ENCODE measurements at places on chromosomes 2 and 18. TPM values are rescaled to one million over a fixed set of nuclear protein-coding genes. Genes with fewer than 3 reads are reported as not detected.

- no peak for DNase-seq
- no peaks in the 10 kb centered on the region for H3K4me1 ChIP-seq
- H3K27me3 ChIP-seq: no peaks in the 10 kb centered on the region
- H3K36me3 ChIP-seq: no peaks in the 10 kb centered on the region
- no peak overlapping the region for H3K4me3 ChIP-seq
- no peak overlapping the region for H3K27ac ChIP-seq
Measured at GRCh38 chr18:52572036-52573000, 232.3 kb downstream of the DCC start.

The MYO1B gene
- total RNA-seq: 81.0 TPM

DNA sequence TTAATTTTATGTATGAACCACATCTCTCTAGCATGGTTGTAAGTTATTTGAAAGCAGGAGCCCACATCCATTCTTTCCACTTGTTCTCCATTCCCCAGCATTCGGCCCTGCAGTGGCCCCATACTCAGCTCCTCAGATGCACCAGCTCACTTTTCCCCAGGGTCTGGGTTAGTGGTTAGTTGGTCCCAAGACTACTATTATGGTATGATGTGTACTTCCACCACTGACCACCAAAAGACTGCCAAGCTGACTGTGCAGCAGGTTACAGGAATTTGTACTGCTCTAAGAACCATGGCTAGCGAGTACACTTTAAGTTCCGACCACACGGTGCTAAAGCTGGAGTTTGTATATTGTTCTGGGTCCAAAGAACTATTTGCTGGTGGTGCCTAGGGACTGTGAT, 413.6 kb upstream of the TCF4 start:
- no peak for DNase-seq
- H3K4me3 ChIP-seq: no peak overlapping the region
- H3K4me1 ChIP-seq: peaks cover 11% of the 10 kb centered on the region
- H3K27me3 ChIP-seq: no peaks in the 10 kb centered on the region

DNA sequence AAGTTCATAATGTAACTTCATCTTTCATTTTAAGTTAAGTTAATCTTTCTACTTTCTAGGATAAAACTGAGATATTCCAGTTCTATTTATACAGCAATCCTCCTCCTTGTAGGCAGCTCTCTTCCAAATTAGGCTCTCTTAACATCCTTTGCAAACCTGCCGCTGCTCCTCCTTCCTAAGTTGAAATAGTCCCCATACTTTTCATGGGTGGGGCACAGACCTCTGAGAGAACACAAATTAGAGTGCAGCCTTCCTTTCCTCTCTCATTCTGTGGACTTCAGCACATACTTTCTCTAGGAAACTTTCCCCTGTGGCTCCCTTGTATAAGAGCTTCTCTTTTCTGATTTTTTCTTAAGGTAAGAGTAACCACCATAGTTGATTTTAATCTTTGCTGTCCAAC, 28.3 kb downstream of the TWSG1 start:
- H3K36me3 ChIP-seq: no peaks in the 10 kb centered on the region
- no peaks in the 10 kb centered on the region for H3K27me3 ChIP-seq
- no peak overlapping the region for H3K4me3 ChIP-seq
- DNase-seq: no peak

GRCh38 chr18:79133724-79134123, 64.5 kb downstream of the ATP9B start:
- H3K36me3 ChIP-seq: no peaks in the 10 kb centered on the region
- H3K4me3 ChIP-seq: no peak overlapping the region
- H3K27me3 ChIP-seq: peaks cover 1% of the 10 kb centered on the region
- H3K4me1 ChIP-seq: no peaks in the 10 kb centered on the region
- no peak for DNase-seq

DNA sequence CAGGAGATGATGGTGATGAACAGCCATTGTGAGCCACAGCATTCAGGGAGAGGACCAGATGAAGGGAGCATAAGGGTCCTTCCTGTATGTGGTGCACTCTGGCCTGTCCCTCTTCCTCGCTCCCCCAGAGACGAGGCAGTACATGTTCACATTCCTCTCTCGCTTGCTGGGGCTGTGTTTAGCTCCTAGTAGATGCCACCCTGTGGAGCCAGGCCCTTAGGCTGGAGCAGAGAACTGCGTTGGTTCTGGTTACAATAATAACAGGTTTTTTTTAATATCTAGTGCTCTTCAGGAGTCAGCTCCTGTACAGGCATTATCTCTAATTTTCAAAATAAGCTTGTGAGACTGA, 171.1 kb upstream of the MYT1L start:
- no peak overlapping the region for H3K4me3 ChIP-seq
- H3K4me1 ChIP-seq: no peaks in the 10 kb centered on the region
- no peak for DNase-seq
- no peak overlapping the region for H3K27ac ChIP-seq

The ELOA2 gene
- total RNA-seq: not detected

DNA sequence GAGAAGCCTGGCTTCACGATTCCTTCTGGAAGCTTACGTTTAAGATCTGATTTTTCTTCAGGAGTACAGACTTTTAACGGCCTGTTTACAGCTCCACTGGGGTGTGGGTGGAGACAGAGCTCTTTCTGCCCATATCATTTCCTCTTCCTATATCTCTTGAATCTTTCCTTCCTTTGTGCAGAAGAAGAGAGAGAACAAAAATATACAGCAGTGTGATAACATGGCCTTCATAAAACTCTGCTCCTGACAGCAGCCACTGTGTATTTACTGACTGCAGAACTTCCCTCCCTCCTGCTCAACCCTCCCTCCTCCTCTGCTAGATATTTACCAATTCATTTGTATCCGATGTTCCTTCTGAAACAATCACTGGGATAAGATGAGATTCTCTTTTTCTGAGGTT, 34.1 kb upstream of the REEP1 start:
- peak overlapping the region; percentile 68 for H3K27ac ChIP-seq
- DNase-seq: no peak
- H3K4me3 ChIP-seq: no peak overlapping the region
- H3K4me1 ChIP-seq: peaks cover 17% of the 10 kb centered on the region
- H3K36me3 ChIP-seq: no peaks in the 10 kb centered on the region
- no peaks in the 10 kb centered on the region for H3K27me3 ChIP-seq

GRCh38 chr2:35708411-35708923, 647.1 kb upstream of the CRIM1 start:
- no peak for DNase-seq
- H3K27ac ChIP-seq: no peak overlapping the region
- no peaks in the 10 kb centered on the region for H3K4me1 ChIP-seq
- no peak overlapping the region for H3K4me3 ChIP-seq
- no peaks in the 10 kb centered on the region for H3K27me3 ChIP-seq

GRCh38 chr2:38129481-38129880, 53.5 kb upstream of the CYP1B1 start:
- no peak overlapping the region for H3K4me3 ChIP-seq
- DNase-seq: no peak
- peaks cover 2% of the 10 kb centered on the region for H3K27me3 ChIP-seq
- no peak overlapping the region for H3K27ac ChIP-seq
- H3K4me1 ChIP-seq: no peaks in the 10 kb centered on the region

The NYAP2 gene
- total RNA-seq: not detected

The TGFA gene
- 4.7 TPM for total RNA-seq

- H3K4me3 ChIP-seq: no peak overlapping the region
- no peak overlapping the region for H3K27ac ChIP-seq
- H3K36me3 ChIP-seq: no peaks in the 10 kb centered on the region
- H3K4me1 ChIP-seq: no peaks in the 10 kb centered on the region
- no peaks in the 10 kb centered on the region for H3K27me3 ChIP-seq
Measured at GRCh38 chr2:39179974-39180960, 59.4 kb upstream of the SOS1 start.

The SERPINB12 gene
- total RNA-seq: not detected

GRCh38 chr2:152037743-152038435, 61.0 kb downstream of the CACNB4 start:
- no peak overlapping the region for H3K4me3 ChIP-seq
- peak overlapping the region; percentile 67 for H3K27ac ChIP-seq
- peaks cover 3% of the 10 kb centered on the region for H3K36me3 ChIP-seq
- peaks cover 2% of the 10 kb centered on the region for H3K27me3 ChIP-seq

- H3K27me3 ChIP-seq: no peaks in the 10 kb centered on the region
- no peak overlapping the region for H3K4me3 ChIP-seq
- H3K27ac ChIP-seq: no peak overlapping the region
- no peaks in the 10 kb centered on the region for H3K36me3 ChIP-seq
- H3K4me1 ChIP-seq: peaks cover 13% of the 10 kb centered on the region
Measured at GRCh38 chr2:96340493-96341414, 5.2 kb downstream of the NCAPH start.

DNA sequence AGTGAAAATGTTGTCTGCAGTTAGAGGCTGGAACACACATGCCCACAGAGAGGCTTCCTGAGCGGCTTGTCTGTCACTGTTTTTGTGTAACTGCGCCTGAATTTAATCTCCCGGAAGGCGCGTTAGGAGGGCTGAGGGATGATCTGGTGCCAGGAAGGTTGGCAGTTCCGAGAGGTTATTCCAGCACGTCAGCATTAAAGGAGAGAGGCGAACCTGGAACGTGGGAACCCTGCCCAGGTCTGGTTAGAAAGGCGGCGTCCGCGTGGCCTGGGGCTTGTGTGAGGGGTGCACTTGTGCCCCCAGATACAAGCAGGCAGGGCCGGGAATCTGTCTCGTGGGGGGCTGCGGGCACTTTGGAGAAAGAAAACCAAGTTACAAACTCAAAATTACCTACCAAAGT, 75.3 kb downstream of the NFATC1 start:
- peaks cover 8% of the 10 kb centered on the region for H3K27me3 ChIP-seq
- DNase-seq: no peak
- no peaks in the 10 kb centered on the region for H3K4me1 ChIP-seq
- H3K4me3 ChIP-seq: no peak overlapping the region
- no peak overlapping the region for H3K27ac ChIP-seq

- no peak overlapping the region for H3K27ac ChIP-seq
- H3K4me1 ChIP-seq: peaks cover 22% of the 10 kb centered on the region
- DNase-seq: no peak
- peaks cover 2% of the 10 kb centered on the region for H3K27me3 ChIP-seq
- no peaks in the 10 kb centered on the region for H3K36me3 ChIP-seq
- no peak overlapping the region for H3K4me3 ChIP-seq
Measured at GRCh38 chr2:141501752-141502151, 629.1 kb downstream of the LRP1B start.

The SH3RF3 gene
- total RNA-seq: 12.8 TPM

DNA sequence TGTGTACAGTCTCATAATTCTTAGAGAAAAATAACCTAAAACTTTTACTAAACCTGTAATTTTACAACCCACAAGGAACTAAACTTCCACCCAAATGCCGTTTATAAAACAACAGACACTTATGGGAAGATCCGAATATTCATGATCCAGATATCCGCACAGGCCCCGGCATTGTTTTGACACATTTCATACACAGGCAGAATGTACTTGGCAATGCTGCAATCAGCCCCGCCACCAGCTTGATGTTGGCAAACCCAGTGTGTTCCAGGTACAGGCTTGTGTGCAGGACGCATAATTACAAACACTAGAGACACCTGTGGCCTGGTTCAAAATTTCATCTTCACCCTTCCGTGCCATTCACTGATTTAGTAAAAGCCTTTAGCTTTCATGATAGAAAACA, 393.0 kb upstream of the SALL3 start:
- DNase-seq: no peak
- no peak overlapping the region for H3K27ac ChIP-seq
- H3K4me3 ChIP-seq: no peak overlapping the region

- peak overlapping the region; percentile 64 for H3K27ac ChIP-seq
- no peak overlapping the region for H3K4me3 ChIP-seq
- peaks cover 15% of the 10 kb centered on the region for H3K4me1 ChIP-seq
- DNase-seq: no peak
- peaks cover 14% of the 10 kb centered on the region for H3K27me3 ChIP-seq
- no peaks in the 10 kb centered on the region for H3K36me3 ChIP-seq
Measured at GRCh38 chr2:27092696-27093429, 6.3 kb downstream of the KHK start.

DNA sequence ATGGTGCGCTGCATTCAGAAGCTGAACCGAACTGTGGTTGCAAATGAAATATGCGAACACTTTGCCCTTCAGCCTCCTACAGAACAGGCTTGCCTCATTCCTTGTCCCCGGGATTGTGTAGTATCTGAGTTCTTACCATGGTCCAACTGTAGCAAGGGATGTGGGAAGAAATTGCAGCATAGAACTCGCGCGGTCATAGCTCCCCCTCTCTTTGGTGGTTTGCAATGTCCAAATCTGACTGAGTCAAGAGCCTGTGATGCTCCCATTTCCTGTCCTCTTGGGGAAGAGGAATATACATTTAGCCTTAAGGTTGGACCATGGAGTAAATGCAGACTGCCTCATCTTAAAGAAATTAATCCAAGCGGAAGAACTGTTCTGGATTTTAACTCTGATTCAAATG, 291.4 kb downstream of the THSD7B start:
- H3K27me3 ChIP-seq: peaks cover 1% of the 10 kb centered on the region
- no peak for DNase-seq
- no peaks in the 10 kb centered on the region for H3K4me1 ChIP-seq
- no peak overlapping the region for H3K27ac ChIP-seq
- H3K4me3 ChIP-seq: no peak overlapping the region
- no peaks in the 10 kb centered on the region for H3K36me3 ChIP-seq

GRCh38 chr2:102436323-102436722, 13.4 kb downstream of the IL18RAP start:
- no peaks in the 10 kb centered on the region for H3K27me3 ChIP-seq
- peaks cover 6% of the 10 kb centered on the region for H3K4me1 ChIP-seq
- no peak overlapping the region for H3K4me3 ChIP-seq
- DNase-seq: peak; percentile 27
- no peaks in the 10 kb centered on the region for H3K36me3 ChIP-seq

The ABCB11 gene
- total RNA-seq: 1.9 TPM

DNA sequence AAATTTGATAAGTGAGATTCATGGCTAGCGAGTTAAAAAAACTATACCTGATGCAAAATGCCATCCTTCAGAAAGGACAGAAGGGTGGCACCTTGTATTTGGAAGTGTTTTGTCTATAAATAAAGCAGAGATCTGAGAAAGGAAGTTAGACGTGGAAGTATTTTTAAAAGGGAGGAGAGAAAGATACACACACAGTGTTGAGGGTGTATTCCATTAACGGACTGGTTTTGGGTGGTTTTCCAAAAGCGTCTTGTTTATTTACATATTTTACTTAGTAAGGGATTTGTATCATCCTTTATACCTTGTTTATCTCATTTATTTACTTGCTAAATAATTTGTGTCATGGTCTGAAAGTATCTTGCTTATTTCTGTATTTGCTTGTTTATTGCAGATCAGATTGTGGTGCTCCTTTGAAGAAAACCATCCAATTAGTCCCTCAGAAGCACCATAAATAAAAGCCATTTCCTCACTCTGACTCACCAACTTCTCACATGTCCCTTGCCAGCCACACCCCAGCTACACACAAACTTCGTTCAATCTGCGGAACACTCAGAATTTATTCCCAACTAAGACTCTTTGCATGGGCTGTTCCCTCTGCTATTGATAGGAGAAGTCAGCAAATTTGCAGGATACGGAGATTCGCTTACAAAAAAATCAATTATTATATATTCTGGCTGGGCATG, 90.8 kb downstream of the FAM124B start:
- no peaks in the 10 kb centered on the region for H3K36me3 ChIP-seq
- no peaks in the 10 kb centered on the region for H3K4me1 ChIP-seq
- H3K4me3 ChIP-seq: no peak overlapping the region
- DNase-seq: no peak
- no peaks in the 10 kb centered on the region for H3K27me3 ChIP-seq
